Renal pelvis (tissue), 12 donors: ENCODE measurements at places on chromosomes 3 and 15. TPM values are rescaled to one million over a fixed set of nuclear protein-coding genes. Genes with fewer than 3 reads are reported as not detected.

- no peak for DNase-seq
Observed at GRCh38 chr3:127629467-127630403, 750 bp downstream of the PODXL2 start.

Gene SMCO1
- polyA plus RNA-seq: not detected

Gene CACNA1D
- polyA plus RNA-seq: 17.5 TPM

- DNase-seq: no peak
Observed at GRCh38 chr15:61935493-61935892, 124.8 kb downstream of the VPS13C start.

- DNase-seq: no peak
Observed at GRCh38 chr3:8371085-8371551, 130.5 kb upstream of the LMCD1 start.

- DNase-seq: no peak
Observed at GRCh38 chr3:162338514-162338913, 841.9 kb downstream of the OTOL1 start.

DNA sequence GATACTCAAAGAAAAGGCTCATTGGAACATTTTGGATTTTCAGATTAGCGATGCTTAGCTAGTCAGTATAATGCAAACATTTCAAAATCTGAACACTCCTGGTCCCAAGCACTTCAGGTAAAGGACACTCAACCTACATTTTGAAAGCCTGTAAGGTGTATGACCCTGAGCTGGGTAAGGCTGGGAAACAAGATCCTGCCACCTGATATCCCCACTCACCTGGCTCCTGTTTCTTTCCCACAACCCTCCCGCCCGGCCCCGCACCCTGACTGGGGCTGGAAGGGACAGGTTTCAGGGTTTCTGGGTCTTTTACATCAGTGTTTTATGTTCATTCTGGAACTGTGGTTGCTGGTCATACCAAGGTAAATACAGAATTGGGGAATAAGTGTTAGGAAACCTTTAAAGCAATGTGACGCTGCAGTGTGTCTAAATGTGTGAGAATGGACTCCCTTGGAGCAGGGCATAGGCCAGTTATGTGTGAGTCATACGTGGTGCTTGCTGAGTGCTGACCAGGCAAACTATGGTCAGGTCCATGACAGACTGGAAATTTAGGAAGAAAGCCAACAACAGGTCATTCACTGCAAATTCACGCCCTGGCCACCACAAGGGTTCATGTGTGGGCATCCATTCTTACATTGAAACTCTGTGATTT lies 22.9 kb downstream of the CTXND1 start:
- no peak for DNase-seq

GRCh38 chr3:183252973-183253527 lies at the start of gene B3GNT5:
B3GNT5 (plus strand) TSS chr3:183253253; CDS start chr3:183269799, 16,546 bp downstream.
- DNase-seq: peak; percentile 37

- no peak for DNase-seq
Observed at GRCh38 chr15:56244811-56245576, 1.3 kb upstream of the RFX7 start.

- DNase-seq: no peak
Observed at GRCh38 chr15:33451385-33451784, 140.6 kb downstream of the RYR3 start.

DNA sequence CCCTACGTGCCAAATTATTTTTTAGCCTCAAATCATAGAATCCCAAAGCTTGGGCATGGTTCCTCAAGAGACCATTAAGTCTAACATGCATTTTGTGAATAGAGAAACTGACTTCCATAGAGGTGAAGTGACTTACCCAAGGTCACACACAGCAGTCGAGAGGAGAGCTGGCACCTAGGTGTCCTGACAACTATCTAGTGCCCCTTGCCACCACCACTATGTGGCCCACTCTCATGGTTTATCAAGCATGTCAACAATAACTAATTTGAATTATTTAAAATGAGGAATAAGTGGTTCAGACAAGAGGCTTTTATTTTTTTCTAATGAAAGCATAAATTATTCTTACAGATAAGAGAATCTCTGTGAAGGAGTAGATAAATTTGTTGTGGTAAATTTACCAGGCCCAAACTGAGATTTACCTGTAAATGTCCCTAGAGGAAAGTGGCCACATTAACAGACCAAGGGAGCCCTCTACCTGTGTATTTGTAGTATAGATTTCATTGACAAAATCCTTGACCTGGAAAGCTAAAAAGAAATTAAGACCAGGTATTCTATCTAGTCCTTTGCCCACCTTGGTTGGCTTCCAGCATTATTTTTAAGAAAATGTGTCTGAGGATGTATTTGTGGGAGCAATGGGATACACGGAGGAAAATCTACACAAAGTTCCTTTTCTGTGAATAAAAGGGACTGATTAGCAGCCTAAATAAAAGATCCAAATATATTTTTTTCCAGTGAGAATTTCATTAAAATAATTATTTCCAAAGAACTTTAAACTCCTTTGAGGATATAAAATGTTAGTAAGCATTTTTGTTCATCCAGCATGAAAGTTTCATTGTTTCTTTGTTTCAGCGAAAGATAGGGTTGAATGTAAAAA lies 49.1 kb downstream of the IQCH start:
- peak; percentile 42 for DNase-seq

GRCh38 chr3:107757140-107757539 lies 234.4 kb downstream of the BBX start:
- no peak for DNase-seq

GRCh38 chr15:71391421-71392088 lies 276.3 kb downstream of the THSD4 start:
- no peak for DNase-seq

DNA sequence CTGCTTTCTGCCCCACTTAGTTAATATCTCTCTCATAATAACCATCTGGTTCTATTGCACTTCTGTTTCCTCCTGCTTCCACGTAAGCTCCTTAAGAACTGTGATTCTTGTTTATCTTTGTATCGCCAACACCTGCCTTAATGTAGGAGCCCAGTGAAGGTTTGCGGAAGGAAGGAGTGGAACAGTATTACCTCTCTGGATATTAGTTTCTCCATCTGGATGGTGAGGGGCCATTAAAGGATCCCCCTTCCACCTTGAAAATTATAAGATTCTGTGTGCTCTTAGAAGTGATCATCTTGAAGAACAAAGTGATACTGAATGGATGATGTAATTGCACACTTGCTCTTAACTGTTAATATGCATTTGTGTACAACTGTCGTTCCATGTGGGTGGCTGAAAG lies 2.2 kb downstream of the CHRNA5 start:
- no peak for DNase-seq

DNA sequence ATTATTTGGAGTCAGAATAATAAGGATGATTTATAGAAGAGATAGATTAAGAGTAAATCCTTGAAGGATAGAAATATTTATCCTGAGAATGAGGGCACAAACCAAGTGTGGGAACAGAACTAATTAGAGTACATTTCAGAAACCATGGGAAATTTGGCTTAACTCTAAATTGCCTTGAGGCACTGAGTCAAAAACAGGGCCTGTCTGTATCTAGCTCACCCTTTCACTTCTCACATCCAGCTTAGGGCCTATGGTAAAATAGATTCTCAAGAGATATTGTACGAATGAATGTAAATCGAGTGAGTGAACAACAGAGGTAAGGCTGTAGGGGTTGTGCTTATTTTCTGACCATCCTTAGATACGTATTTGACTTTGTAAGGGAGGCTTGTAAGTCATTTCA lies 586.1 kb upstream of the DPPA4 start:
- DNase-seq: no peak

Gene CCDC54
- 0.15 TPM for polyA plus RNA-seq
